Fibroblast of gingiva (primary cell): ENCODE measurements at places on chromosomes 6 and 20.

DNA sequence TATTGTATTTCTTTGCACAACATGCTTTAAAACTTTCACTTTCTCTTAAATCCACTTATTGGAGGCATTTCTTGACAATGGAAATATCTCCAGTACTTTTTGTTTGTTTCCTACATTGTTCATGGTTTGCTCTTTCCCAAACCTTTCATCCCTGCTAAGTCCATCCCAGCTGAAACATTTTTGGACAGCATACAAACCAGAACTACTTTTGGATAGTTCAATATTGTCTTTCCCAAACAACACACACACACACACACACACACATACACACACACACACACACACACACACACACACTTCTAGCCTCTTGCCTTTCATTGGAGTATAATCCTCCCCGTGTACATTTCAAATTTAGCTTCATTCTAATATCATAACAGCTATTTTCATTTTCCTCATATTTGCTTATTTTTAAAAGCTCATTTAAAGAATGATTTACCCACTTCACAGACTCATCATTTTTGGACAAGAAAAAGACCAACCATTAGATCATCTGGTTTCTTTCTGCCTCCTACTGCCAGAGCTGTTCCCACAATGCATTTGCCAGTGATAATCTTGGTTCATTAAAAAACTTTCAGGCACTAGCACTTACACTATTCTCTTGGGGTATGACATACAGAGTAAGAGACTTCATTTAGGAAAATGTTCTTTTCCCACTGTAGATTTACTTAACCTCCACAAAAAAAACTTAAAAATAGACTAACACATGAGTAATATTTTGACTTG lies 248.1 kb downstream of the CD109 start:
- no peak for DNase-seq

DNA sequence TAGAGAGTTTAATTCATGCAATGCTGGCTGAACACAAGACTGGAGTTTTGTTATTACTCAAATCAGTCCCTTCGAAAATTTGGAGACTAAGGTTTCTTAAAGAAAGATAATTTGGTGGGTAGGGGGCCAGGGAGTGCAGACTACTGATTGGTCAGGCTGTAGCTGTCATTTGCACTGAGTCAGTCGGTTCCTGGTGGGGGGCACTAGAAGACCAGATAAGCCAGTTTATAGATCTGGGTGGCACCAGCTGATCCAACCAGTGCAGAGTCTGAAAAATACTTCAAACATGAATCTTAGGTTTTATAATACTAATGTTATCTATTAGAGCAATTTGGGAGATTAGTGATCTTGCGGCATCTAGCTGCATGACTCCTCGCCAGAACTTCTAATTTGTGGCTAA lies 530.7 kb downstream of the NKAIN2 start:
- no peak for DNase-seq

DNA sequence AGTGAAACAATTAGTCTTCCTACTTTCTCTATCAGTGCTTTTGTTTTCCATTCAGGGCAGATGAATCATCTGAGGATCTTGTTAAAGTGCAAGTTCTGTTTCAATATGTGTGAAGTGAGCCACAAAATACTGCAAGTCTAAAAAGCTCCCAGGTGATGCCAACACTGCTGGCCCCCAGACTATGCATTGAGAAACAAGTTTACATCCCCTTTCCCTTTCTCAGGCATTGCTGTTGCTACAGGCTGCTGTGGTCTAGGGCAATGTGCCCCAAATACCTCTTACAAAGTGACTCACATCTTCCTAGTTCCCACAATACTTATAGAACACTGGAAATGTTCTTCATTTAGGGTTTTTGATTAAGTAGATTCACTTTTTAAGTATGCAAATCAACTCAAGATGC lies 31.8 kb downstream of the ABRACL start:
- peak; percentile 97 for DNase-seq

- DNase-seq: no peak
Measured at GRCh38 chr6:117465691-117466090, 16.8 kb upstream of the DCBLD1 start.

DNA sequence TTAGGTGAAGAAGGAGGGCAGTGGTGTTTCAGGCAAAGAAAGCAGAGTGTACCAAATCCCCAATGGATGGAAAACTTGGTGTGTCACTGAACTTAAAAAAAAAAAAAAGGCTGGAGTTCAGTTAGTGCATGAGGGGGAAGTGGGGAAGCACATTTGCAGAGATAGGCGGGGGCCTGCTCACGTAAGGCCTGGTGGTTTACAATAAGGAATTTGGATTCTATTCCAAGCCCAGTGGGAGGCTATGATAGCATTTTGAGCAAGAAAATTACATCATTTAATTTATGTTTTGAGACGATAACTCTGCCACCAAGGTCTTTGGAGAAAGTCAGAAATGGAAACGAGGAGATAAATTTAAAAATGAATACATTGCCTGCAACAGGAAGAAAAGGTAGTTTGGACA lies 225.5 kb downstream of the EYA4 start:
- DNase-seq: no peak

DNA sequence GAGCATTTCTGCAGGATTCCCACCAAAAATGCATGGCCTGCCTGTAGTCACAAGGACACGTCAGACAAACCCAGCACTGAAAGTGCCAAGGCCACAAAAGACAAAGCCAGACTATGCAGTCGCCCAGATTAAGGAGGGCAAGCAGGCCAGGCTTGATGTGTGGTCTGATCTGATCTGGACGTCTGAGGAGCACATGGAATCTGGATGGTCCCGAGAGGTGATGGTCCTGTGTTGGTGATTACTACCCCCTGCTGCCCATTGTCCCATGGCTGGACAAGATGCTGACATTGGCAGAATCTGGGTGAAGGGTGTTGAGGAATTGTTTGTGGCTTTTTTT lies 17.1 kb downstream of the NPEPL1 start:
- no peak for DNase-seq

- DNase-seq: peak; percentile 11
Measured at GRCh38 chr6:55069132-55069781, 105.1 kb upstream of the HCRTR2 start.

DNA sequence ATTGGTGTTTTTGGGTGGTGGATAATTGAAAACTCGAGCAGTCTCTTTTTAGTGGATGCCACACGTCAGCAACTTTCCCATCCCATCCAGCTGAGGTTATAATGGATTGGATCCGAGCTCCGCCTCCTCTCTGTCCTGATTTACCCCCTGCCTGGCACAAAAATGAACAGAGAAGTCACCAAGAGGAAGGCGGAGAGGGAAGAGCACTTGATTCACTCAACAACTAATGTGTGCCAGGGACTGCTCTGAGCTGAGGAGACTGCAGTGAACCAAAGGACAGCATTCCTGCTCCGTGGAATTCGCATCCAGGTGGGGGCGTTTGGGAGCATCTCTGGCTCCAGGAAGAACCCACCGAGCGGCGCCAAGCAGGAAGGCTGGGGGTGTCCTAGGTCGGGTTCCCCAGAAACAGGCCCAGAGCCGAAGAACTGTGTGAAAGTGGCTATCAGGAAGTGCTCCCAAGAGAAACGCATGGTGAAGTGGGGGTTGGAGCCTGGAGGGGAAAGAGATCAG lies 95.8 kb upstream of the NAA20 start:
- peak; percentile 48 for DNase-seq
